ENCODE measurements at places on chromosomes 16 and 17.

GRCh38 chr17:68568581-68568980, 32.6 kb downstream of the FAM20A start:
- H3K27me3 ChIP-seq: no peaks in the 10 kb centered on the region
- H3K4me3 ChIP-seq: no peak overlapping the region
- no peaks in the 10 kb centered on the region for H3K36me3 ChIP-seq
- no peak overlapping the region for H3K27ac ChIP-seq
- DNase-seq: no peak
- H3K4me1 ChIP-seq: peaks cover 1% of the 10 kb centered on the region

GRCh38 chr17:8391711-8392110, 5.9 kb downstream of the RNF222 start:
- H3K4me3 ChIP-seq: no peak overlapping the region
- H3K27ac ChIP-seq: no peak overlapping the region
- no peak for DNase-seq
- no peaks in the 10 kb centered on the region for H3K36me3 ChIP-seq
- no peaks in the 10 kb centered on the region for H3K27me3 ChIP-seq
- H3K4me1 ChIP-seq: no peaks in the 10 kb centered on the region

DNA sequence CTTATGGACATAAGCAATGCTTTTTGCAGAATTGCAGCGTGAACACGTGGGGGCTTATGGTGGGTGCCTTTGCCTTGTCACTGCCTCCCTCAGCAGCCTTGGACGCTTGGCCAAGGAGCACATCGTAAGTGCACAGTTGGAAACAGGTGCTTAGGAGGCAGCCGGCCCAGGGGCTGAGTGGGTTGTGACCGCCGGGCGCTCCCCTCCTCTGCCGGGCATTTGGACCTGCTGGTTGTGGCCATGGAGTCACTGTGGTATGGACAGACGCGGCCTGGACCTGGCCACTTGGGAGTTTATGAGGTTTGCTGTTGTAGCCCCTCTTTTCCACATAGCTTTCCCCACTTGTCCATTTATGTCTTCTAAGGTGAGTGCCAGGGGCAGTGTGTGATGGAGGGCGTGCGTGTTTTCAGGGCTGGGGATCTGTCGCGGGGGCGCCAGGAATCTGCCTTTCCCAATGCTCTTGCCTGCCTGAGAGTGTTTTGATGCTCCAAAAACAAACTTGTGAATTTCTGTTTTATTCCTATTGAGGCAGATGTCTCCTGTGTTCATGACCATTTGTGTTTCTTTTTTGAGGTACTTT, 49.2 kb downstream of the PDPK1 start:
- no peak overlapping the region for H3K27ac ChIP-seq
- DNase-seq: no peak
- H3K4me1 ChIP-seq: peaks cover 9% of the 10 kb centered on the region

GRCh38 chr16:13554005-13554404, 365.9 kb upstream of the ERCC4 start:
- no peak overlapping the region for H3K4me3 ChIP-seq
- no peaks in the 10 kb centered on the region for H3K36me3 ChIP-seq
- H3K27me3 ChIP-seq: no peaks in the 10 kb centered on the region
- no peak for DNase-seq
- no peak overlapping the region for H3K27ac ChIP-seq

DNA sequence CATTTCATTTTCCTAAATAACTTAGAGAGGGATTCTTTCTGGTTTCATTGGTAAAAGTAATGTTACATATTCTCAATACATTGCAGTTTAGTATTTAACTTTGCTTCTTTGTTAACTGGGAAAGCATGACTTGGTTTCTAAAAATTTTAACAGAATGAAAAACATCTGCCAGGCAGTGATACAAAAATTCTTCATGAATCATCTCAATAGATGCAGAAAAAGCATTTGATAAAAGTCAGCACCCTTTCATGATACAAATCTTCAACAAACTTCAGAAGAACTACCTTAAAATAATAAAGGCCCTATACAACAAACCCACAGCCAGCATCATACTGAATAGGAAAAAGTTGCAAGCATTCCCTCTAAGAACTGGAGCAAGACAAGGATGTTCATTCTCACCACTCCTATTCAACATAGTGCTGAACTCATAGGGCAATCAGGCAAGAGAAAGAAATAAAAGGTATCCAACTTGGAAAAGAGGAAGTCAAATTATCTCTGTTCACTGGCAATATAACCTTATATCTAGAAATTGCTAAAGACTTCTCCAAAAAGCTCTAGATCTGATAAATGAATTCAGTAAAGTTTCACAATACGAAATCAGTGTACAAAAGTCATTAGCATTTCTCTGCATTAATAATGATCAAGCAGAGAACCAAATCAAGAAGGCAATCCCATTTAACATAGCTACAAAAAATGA, 50.4 kb downstream of the SLFN5 start:
- no peak for DNase-seq
- H3K4me3 ChIP-seq: no peak overlapping the region
- no peak overlapping the region for H3K27ac ChIP-seq
- H3K4me1 ChIP-seq: no peaks in the 10 kb centered on the region
- no peaks in the 10 kb centered on the region for H3K36me3 ChIP-seq
